Effector memory CD4-positive, alpha-beta T cell (primary cell): ENCODE measurements at places on chromosomes 5 and 9.

GRCh38 chr5:72214168-72214567 is 105.9 kb downstream of the MRPS27 start:
- DNase-seq: no peak

- no peak for DNase-seq
These were observed 7.3 kb downstream of the UBTD2 start for GRCh38 chr5:172276214-172276613.

- no peak for DNase-seq
These were observed 155.9 kb upstream of the PHYKPL start for GRCh38 chr5:178388386-178389025.

GRCh38 chr5:150245111-150245789 is 44.3 kb downstream of the CAMK2A start:
- DNase-seq: no peak
